ENCODE measurements at places on chromosomes 7 and 10.
A peak's percentile ranks its signal among the peaks of the same experiment; 100 is the strongest.

- DNase-seq: peak; percentile 7
These were observed 17.7 kb upstream of the GTPBP4 start for GRCh38 chr10:970311-971149.

GRCh38 chr7:119439192-119439591 lies 833.8 kb upstream of the KCND2 start:
- DNase-seq: no peak

GRCh38 chr7:116284390-116284789 lies 74.1 kb downstream of the TES start:
- DNase-seq: no peak

DNA sequence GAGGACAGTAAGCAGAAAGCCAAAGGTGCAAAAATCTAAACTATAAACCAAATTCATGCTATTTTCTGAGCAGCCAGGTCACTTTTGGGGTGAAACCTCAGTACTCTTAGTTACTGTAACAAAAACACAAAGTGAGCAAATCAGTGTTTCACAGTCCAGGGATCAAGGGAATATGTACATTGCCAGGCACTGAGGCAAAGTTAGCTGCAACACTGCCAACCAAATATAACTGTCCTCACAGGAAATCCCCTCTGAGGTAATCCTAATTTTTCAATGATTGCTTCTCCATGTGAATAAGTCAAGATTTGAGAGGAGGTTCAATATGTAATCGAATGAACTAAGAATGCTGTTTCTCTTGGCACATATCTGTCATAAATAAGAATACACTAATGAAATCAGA lies 229.7 kb downstream of the TSPAN12 start:
- DNase-seq: no peak

- DNase-seq: no peak
These were observed 1.9 kb upstream of the SGMS1 start for GRCh38 chr10:50625649-50626132.

- DNase-seq: no peak
These were observed 568 bp upstream of the MEOX2 start for GRCh38 chr7:15686957-15687545.

DNA sequence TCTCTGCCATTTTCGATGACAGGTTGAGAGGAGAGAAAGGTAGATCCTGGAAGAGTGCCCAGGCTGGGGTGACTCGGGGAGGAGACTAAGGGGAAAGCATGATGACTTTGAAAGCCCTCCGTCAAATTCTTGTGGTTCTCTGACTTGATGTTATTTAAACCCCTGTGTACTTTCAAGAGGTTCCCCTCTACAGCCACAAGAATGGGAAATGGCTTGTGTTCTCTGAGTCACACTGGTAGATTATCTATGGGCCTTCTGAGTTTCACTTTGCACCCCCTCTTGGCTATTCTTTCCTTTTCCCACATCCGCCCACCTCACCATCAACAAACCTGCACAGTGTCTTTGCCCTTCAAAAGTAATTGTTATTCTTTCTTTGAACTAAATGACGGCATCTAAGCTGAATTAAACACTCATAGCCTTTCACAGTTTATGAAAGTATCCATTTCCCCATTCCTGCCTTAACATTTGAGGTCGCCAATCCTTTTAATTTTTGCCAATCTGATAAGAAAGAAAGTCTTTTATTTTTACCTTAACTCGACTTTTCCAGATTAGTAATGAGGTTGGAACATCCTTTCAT lies 24.1 kb downstream of the PRF1 start:
- peak; percentile 76 for DNase-seq

DNA sequence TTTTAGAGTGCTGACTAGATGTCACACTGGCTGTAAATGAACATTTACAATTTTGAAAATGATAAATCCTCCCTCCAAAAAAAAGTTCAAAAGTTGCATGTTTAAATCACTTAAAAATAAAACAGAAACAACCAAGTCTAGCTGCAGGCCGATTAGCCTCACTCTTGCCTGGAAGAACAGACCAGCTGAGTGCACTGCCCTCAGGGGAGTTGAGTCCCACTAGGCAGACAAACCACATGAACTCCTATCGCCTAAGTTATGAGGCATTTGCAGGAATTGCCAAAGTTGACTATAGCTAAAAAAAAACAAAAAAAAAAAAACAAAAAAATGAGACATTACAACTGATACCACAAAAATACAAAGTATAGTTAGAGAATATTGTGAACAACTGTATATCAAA lies 510.0 kb downstream of the ANKRD7 start:
- no peak for DNase-seq

- no peak for DNase-seq
These were observed 268.5 kb downstream of the ADK start for GRCh38 chr10:74419491-74419951.

DNA sequence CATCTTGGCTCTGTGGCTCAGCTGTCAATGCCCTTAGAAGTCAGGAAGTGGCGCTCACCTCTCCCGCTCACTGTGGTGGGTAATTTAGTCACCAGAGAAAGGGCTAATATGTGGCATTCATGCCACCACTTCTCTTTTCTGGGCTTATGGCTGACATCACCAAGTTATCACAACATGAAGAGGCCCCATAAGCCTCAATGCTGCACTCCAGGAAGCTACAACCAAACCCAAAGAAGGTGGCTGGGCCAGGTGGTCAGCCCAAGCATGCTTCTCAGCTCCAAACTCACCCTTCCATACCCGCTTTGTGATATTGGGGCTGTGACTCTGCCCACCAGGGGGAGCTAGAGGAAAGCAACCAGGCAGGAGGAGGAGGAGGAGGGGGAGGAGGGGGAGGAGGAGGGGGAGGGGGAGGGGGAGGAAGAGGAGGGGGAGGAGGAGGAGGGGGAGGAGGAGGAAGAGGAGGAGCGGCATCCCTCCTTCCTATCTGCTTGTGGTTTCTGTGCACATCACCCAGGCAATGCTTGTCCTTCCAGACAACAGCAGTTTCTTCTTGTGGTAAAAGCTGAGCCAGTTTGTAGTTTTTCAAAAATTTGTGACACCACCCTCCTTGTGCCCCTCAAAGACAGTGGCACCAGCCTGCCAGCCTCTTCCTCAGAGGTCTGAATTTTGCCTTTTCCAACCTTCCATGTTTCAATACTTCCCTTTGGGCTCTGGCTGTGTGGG lies 42.1 kb downstream of the CYP26A1 start:
- peak; percentile 56 for DNase-seq

- peak; percentile 11 for DNase-seq
These were observed 471 bp downstream of the MGMT start for GRCh38 chr10:129467359-129468064.

GRCh38 chr7:97024209-97025129 lies at the start of gene DLX5:
Gene DLX5, minus strand, starts transcription at chr7:97024831. Its CDS starts 208 bp downstream, at chr7:97024623.
- peak; percentile 39 for DNase-seq

DNA sequence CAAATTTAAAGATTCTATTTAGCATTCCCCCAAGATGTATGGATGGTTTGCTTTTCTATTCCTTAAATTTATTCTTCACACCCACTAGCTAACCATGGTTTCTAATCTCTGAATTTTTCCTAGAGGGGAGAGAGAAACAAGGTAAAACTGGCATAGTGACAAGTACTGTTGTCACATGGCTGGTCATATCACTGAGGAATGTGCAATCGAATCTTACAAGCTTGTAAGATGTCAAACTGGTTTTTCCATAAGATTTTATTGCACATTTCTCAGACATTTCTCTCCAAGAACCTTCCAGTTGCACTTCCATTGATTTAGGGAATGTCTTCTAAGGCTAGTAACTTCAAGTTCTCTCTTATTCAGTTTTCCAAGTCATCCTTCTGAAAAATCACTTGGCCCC lies 89.8 kb downstream of the MBL2 start:
- DNase-seq: no peak

DNA sequence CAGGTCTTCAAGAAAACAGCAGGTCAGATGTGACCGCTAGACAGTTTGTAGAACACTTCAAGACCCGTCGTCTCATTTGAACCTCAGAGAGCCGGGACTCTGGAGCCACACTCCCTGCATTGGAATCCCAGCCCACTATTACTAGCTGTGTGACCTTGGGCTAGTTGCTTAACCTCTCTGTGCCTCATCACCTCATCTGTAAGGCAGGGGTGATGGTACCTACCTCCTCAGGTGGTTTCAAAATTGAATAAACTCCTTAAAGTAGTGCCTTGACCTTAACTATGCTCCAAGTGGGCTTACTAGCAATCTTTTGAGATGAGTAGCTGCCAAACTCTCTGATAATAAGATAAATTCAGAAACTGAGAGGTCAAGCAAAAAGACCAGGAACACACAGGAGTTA lies 43.8 kb downstream of the OGDH start:
- DNase-seq: no peak

DNA sequence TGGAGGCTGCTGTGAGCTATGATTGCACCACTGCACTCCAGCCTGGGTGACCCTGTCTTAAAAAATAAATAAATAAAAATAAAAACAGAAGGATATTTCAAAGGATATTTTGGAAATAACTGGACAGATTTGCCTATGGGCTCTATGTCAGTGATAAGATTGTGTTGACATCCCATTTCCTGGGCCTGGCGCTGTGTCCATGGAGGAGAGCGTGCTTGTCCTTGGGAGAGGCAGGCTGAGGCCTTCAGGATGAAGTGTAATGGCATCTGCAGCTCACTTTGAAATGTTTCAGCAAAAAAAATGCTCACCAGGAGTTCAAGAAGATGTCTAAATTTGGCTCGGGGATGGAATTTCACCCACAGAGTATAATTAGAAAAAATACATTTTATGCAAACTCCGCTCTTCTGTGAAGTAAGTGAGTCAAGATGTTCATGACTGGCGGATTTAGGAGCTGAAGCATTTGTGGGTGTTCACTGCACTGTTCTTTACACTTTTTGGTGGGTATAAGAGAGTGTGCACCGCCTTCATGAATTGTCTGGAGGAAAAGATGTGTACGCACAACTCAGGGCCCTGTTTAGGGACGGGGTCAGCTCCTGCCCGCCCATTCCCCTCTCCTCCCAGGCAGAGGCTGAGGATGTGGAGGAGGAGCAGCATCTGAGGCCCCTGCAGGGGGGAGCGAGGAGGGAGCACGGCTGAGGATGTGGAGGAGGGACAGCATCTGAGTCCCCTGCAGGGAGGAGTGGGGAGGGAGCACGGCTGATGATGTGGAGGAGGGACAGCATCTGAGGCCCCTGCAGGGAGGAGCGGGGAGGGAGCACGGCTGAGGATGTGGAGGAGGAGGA lies 18.5 kb upstream of the FOXL3 start:
- peak; percentile 61 for DNase-seq

DNA sequence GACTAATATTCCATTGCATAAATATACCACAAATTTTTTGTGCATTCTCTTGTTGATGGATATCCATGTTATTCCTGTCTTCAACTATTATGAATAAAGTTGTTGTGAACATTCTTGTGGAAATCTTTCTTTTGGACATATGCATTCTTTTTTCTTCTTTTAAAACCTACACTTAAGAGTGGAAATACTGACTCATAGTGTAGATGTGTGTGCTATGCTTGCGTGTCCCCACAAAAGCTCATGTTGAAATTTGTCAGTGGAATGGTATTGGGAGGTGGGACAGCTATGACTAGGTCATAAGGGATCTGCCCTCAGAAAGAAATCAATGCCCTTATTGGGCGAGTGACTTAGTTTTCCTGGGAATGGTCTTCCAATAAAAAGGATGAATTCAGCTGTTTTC lies 203.6 kb upstream of the PRSS58 start:
- peak; percentile 99 for DNase-seq

DNA sequence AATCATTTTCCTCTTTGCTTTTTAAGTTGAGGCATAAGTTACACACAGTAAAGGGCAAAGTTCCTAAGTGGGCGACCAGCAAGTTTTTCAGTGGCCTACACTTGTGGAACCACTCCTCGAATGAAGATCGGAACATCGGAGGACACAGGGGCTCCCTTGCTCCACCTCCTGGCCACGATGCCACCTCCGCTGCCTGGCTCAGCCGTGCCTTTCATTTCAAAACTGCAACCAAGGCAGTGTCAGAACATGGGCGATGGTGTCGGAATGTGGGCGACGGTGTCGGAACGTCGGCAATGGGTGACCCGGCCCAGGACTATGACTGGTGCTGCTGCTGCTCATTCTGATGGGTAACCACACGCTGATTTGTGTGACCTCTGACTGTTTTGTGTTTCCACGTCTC lies 9.6 kb upstream of the VIPR2 start:
- DNase-seq: no peak

DNA sequence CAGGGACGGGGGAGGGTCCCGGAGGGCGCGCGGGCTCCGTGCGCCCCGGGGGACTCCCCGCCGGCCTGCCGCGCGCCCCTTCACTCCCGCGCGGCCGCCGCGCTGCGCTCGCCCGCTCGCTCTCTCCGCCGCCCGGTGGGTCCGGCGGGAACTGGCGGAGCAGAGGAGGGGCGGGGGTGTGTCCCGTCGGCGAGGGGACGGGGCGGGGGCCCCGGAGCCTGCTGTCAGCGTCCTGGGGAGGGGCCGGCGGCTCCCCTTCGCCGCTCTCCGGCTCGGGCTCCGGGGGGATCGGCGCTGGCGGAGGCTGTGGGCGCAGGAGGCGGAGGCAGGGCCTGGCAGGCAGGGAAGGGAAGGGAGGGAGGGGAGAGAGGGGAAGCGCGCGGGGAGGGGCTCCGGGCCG lies at the start of gene SH3PXD2A:
TSS of gene SH3PXD2A (minus strand) at position 153 of the 400 bp plus-strand sequence. CDS start 310 bp downstream, outside the sequence.
- DNase-seq: peak; percentile 51

GRCh38 chr10:124026589-124026939 lies 66.8 kb downstream of the CHST15 start:
- DNase-seq: no peak

DNA sequence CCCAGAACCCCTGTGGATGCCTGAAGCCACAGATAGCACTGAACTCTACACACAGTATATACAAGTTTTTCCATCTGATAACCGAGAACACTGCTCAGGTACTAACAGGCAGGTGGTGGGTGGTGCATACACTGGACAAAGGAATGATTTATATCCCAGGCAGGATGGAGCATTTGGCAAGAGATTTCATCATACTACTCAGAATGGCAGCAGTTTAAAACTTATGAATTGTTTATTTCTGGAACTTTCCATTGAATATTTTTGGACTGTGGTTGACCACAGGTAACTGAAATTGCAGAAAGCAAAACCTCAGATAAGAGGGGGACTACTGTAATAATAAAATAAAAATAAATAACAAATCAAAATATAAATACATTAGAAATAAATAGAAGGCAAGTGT lies 10.9 kb upstream of the KCNMA1 start:
- no peak for DNase-seq

Data from fibroblast of skin of right biceps (primary cell).